Stimulated activated naive CD8-positive, alpha-beta T cell treated with anti-CD3 and anti-CD28 coated beads, Interleukin-15, Interleukin-2, amounts not matched to agents 100 U/mL and 50 U/mL, for 24 hours (primary cell): ENCODE measurements at places on chromosomes 7 and 10.

- DNase-seq: no peak
Measured at GRCh38 chr7:21251151-21251800, 176.6 kb upstream of the SP4 start.

DNA sequence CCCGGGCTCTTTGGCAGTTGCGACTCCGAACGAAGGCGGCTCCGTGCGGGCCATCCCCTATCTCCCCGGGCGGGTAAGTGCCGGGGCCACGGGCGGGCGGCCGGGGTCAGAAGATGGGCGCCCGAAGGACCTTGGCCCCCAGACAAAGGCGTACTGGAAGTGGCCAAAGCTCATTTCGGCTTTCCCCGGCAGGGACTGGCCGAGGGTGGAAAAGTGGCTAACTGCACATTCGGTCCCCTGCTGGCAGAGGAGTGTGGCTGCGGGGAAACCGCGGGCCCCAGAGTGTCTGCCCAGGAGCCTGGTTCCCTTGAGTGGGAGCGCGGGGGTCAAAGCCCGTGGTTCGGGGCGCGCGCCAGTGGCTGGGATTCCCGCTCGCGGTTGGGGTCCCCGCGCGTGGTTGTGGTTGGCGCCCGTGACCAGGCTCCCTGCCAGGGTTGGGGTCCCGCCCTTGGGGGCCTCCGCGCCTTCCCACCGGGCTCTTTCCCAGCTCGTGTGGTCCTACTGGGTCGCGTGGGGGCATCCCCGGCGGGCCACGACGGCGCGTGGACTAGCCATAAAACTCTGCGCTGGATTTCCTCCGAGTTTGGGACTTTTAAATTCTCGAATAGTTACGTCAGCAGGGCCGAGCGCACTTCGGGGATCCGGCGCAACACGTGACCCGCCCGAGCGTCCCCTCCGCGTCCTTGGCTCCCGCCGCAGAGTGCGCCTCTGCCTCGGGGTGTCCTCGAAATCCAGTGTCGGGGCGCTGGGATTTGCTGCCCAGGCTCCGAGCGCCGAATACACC lies 124.4 kb downstream of the TACC2 start:
- peak; percentile 16 for DNase-seq

- DNase-seq: no peak
Measured at GRCh38 chr10:88253622-88254021, 329.5 kb downstream of the RNLS start.

- DNase-seq: no peak
Measured at GRCh38 chr7:71637578-71637977, 505.6 kb downstream of the GALNT17 start.

- DNase-seq: no peak
Measured at GRCh38 chr7:106444068-106444655, 159.4 kb upstream of the NAMPT start.

- DNase-seq: no peak
Measured at GRCh38 chr7:45812946-45813345, 59.9 kb downstream of the CCDC201 start.
